Mesothelial cell of epicardium (in vitro differentiated cells): ENCODE measurements at places on chromosomes 1 and 21. TPM values are rescaled to one million over a fixed set of nuclear protein-coding genes. Genes with fewer than 3 reads are reported as not detected.

GRCh38 chr1:15426492-15427279, 11.6 kb upstream of the CTRC start:
- peaks cover 11% of the 10 kb centered on the region for H3K4me1 ChIP-seq
- no peak for DNase-seq
- no peaks in the 10 kb centered on the region for H3K27me3 ChIP-seq
- H3K36me3 ChIP-seq, result peaks cover 4% of the 10 kb centered on the region
- H3K4me3 ChIP-seq, result no peak overlapping the region
- no peak overlapping the region for H3K27ac ChIP-seq

DNA sequence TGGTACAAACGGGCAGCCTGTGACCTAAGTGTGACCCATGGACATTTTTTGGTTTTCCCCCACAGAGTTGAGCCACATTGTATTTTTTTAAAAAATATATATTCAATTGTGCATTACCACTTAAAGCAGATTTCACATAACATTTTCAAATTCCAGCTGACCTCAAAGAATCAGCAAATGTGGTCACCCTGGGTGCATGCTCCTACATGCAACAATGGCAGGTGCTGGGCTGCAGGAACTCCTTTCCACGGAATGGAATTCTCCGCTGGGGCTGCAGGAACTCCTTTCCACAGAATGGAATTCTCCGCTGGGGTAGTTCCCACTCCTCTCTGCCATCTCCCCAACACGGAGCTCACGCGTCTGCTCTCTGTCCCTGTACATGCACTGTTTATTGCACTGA, 68.7 kb downstream of the MAP10 start:
- DNase-seq, result peak; percentile 29
- no peak overlapping the region for H3K4me3 ChIP-seq
- H3K36me3 ChIP-seq, result no peaks in the 10 kb centered on the region

GRCh38 chr1:154327466-154328317, 2.4 kb downstream of the ATP8B2 start:
- peak overlapping the region; percentile 55 for H3K4me3 ChIP-seq
- peaks cover 28% of the 10 kb centered on the region for H3K4me1 ChIP-seq
- H3K27me3 ChIP-seq, result peaks cover 13% of the 10 kb centered on the region
- no peak overlapping the region for H3K27ac ChIP-seq
- DNase-seq, result no peak

GRCh38 chr1:27298632-27299384, 23.2 kb upstream of the TMEM222 start:
- H3K36me3 ChIP-seq, result peaks cover 6% of the 10 kb centered on the region
- peak overlapping the region; percentile 96 for H3K27ac ChIP-seq
- peak overlapping the region; percentile 7 for H3K4me3 ChIP-seq
- H3K27me3 ChIP-seq, result no peaks in the 10 kb centered on the region
- peaks cover 37% of the 10 kb centered on the region for H3K4me1 ChIP-seq

SPRR5 gene
- not detected in 3 replicates for total RNA-seq

- no peaks in the 10 kb centered on the region for H3K4me1 ChIP-seq
- H3K27me3 ChIP-seq, result no peaks in the 10 kb centered on the region
- H3K27ac ChIP-seq, result no peak overlapping the region
- DNase-seq, result no peak
- no peak overlapping the region for H3K4me3 ChIP-seq
These were observed 239.5 kb downstream of the HMCN1 start for GRCh38 chr1:185973645-185974044.

- H3K4me1 ChIP-seq, result peaks cover 40% of the 10 kb centered on the region
- H3K27me3 ChIP-seq, result no peaks in the 10 kb centered on the region
- no peak overlapping the region for H3K4me3 ChIP-seq
- H3K27ac ChIP-seq, result no peak overlapping the region
These were observed 26.1 kb downstream of the IRF2BP2 start for GRCh38 chr1:234583755-234584419.

DNA sequence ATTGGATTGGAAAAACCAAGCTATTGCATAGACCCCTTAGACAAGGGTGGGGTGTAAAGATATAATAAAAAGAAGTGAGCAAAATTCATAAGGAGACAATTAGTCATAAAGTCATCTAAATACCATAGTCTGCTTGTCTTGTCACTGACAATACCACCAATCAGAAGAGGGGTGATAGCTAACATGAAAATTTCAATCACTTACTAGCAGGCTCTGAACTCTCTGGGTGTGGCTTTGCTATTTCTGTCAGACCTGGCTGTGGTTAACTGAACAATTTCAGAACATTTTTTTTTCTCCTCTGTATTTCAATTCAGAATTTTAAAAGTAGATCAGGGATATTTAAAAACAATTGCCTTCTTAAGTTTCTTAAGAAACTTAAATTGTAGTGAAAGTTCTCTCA, 158.5 kb upstream of the PRMT6 start:
- no peak for DNase-seq
- H3K36me3 ChIP-seq, result no peaks in the 10 kb centered on the region
- H3K27ac ChIP-seq, result no peak overlapping the region
- H3K27me3 ChIP-seq, result peaks cover 4% of the 10 kb centered on the region
- no peaks in the 10 kb centered on the region for H3K4me1 ChIP-seq

GRCh38 chr21:17802572-17802971, 16.6 kb downstream of the C21orf91 start:
- peaks cover 24% of the 10 kb centered on the region for H3K36me3 ChIP-seq
- no peak overlapping the region for H3K4me3 ChIP-seq
- H3K27ac ChIP-seq, result no peak overlapping the region
- no peaks in the 10 kb centered on the region for H3K27me3 ChIP-seq
- peaks cover 10% of the 10 kb centered on the region for H3K4me1 ChIP-seq

GRCh38 chr1:58997637-58998036, 213.8 kb upstream of the JUN start:
- no peaks in the 10 kb centered on the region for H3K27me3 ChIP-seq
- H3K4me1 ChIP-seq, result peaks cover 7% of the 10 kb centered on the region
- peaks cover 5% of the 10 kb centered on the region for H3K36me3 ChIP-seq

- no peak overlapping the region for H3K27ac ChIP-seq
- H3K27me3 ChIP-seq, result no peaks in the 10 kb centered on the region
- no peak overlapping the region for H3K4me3 ChIP-seq
- no peak for DNase-seq
These were observed 53.5 kb downstream of the ST3GAL3 start for GRCh38 chr1:43760745-43761317.

LCE1A gene
- not detected in 3 replicates for total RNA-seq

GRCh38 chr1:186839041-186839400, 10.3 kb downstream of the PLA2G4A start:
- no peak overlapping the region for H3K4me3 ChIP-seq
- H3K27ac ChIP-seq, result peak overlapping the region; percentile 82
- no peak for DNase-seq
- H3K27me3 ChIP-seq, result no peaks in the 10 kb centered on the region

DNA sequence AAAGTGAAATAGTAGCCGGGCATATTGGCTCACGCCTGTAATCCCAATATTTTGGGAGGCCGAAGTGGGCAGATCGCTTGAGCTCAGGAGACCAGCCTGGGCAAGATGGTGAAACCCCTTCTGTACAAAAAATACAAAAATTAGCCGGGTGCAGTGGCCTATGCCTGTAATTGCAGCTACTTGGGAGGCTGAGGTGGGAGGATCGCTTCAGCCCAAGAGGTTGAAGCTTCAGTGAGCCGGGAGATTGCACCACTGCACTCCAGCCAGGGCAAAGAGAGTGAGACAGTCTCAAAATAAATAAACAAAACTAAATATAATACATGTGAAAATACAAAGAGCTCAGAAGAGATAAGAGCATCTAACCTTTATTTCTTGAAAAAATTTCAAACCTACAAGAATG, 2.3 kb upstream of the MSTO1 start:
- H3K27ac ChIP-seq, result no peak overlapping the region
- DNase-seq, result no peak
- no peaks in the 10 kb centered on the region for H3K27me3 ChIP-seq

RNU1-2 gene
- total RNA-seq, result 3,774 to 3,945 TPM (median 3,937 TPM) in 3 replicates

RGS1 gene
- total RNA-seq, result 0.38 to 0.40 TPM in 2 of 3 replicates, not detected in the other

PDC gene
- total RNA-seq, result not detected in 3 replicates

FCRL1 gene
- total RNA-seq, result not detected in 3 replicates

- no peak overlapping the region for H3K4me3 ChIP-seq
- H3K27me3 ChIP-seq, result peaks cover 25% of the 10 kb centered on the region
- peak; percentile 75 for DNase-seq
These were observed 72.2 kb upstream of the SELENON start for GRCh38 chr1:25727635-25728286.

DNA sequence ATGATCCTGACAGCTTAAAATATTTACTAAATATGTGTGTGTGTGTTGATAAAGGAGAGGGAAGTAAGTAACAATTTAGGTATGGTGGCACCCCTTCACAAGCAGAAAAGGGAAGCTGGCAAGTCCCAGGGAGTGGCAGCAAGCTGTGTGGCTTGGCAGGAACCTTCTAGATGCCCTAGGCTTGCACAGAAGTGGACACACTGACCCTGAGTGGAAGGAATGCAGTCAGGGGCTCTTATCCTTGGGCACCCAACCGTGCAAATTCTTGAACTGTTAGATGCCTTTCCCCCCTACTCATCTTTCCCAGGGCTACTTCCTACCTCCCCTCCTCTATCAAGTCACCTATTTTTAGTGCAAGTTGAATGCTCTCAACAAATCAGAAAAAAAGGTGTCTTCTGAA, 18.9 kb downstream of the ACP6 start:
- no peaks in the 10 kb centered on the region for H3K27me3 ChIP-seq
- no peaks in the 10 kb centered on the region for H3K4me1 ChIP-seq
- no peak overlapping the region for H3K4me3 ChIP-seq
- H3K27ac ChIP-seq, result no peak overlapping the region

LHX8 gene
- 0.20 to 0.36 TPM (median 0.20 TPM) in 3 replicates for total RNA-seq

ANKRD65 gene
- 10.9 to 12.3 TPM (median 11.3 TPM) in 3 replicates for total RNA-seq

- no peaks in the 10 kb centered on the region for H3K36me3 ChIP-seq
- no peaks in the 10 kb centered on the region for H3K27me3 ChIP-seq
- H3K4me3 ChIP-seq, result no peak overlapping the region
- DNase-seq, result no peak
These were observed 28.3 kb upstream of the RCSD1 start for GRCh38 chr1:167601442-167602383.

TFF1 gene
- total RNA-seq, result 0.53 TPM in 1 of 3 replicates, not detected in the others

- no peak overlapping the region for H3K27ac ChIP-seq
- no peaks in the 10 kb centered on the region for H3K4me1 ChIP-seq
- no peak for DNase-seq
- no peaks in the 10 kb centered on the region for H3K36me3 ChIP-seq
These were observed 2.9 kb downstream of the S100A12 start for GRCh38 chr1:153372571-153372970.

GRCh38 chr1:81366173-81366572, 434.6 kb upstream of the ADGRL2 start:
- no peaks in the 10 kb centered on the region for H3K27me3 ChIP-seq
- H3K4me3 ChIP-seq, result no peak overlapping the region
- no peak overlapping the region for H3K27ac ChIP-seq
- no peaks in the 10 kb centered on the region for H3K4me1 ChIP-seq

PALMD gene
- total RNA-seq, result 0.32 to 0.58 TPM (median 0.49 TPM) in 3 replicates

GRCh38 chr1:247465796-247466195, 7.9 kb upstream of the OR2B11 start:
- H3K27ac ChIP-seq, result no peak overlapping the region
- H3K27me3 ChIP-seq, result no peaks in the 10 kb centered on the region
- no peak overlapping the region for H3K4me3 ChIP-seq
- no peak for DNase-seq
- H3K4me1 ChIP-seq, result no peaks in the 10 kb centered on the region

DNA sequence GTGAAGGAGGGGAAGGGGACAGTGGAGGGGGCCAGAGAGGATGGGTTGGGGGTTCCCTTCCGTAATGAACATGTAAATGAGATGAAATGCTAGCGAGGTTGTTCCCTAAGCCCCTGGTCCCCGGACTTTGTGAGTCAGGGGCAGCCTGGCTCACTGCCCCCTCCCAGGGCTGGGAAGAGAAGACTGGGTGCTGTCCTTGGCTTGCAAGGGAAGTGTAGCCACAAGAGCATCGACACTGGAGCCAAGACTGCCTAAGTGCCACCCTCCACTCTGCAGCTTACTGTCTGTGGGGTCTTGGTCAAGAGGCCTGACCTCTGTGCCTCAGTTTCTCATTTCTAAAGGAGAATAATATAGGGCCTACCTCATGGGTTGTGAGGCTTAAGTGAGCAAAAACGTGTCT, 483 bp downstream of the PEAR1 start:
- no peak for DNase-seq
- H3K36me3 ChIP-seq, result no peaks in the 10 kb centered on the region
- H3K27me3 ChIP-seq, result peaks cover 36% of the 10 kb centered on the region
- peak overlapping the region; percentile 54 for H3K4me3 ChIP-seq

PKNOX1 gene
- 31.9 to 33.9 TPM (median 32.8 TPM) in 3 replicates for total RNA-seq

DNA sequence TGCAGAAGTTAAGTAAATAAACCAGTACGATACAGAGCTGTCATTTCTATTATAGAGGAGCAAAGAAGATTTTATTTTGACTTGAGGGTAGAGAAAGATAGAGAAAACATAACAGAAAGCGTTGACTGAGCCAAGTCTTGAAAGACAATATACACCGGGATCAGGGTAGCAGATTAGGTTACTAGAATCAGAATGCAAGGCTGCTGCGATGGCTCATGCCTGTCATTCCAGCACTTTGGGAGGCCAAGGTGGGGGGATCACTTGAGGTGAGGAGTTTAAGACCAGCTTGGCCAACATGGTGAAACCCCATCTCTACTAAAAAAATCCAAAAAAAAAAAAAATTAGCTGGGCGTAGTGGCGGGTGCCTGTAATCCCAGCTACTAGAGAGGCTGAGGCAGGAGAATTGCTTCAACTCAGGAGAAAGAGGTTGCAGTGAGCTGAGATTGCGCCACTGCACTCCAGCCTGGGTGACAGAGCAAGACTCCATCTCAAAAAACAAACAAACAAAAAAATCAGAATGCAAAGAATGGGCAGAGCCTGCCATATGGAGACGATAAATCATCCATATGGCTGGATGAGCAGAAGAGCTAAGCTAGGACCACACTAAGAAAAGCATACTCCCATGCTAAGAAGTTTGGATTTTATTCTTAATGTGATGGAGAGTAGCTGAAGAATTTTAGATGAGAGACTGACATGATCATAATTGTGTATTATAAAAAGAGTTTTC, 9.9 kb upstream of the ABCD3 start:
- no peaks in the 10 kb centered on the region for H3K27me3 ChIP-seq
- H3K27ac ChIP-seq, result no peak overlapping the region
- DNase-seq, result no peak
- H3K36me3 ChIP-seq, result no peaks in the 10 kb centered on the region
- no peaks in the 10 kb centered on the region for H3K4me1 ChIP-seq

DNA sequence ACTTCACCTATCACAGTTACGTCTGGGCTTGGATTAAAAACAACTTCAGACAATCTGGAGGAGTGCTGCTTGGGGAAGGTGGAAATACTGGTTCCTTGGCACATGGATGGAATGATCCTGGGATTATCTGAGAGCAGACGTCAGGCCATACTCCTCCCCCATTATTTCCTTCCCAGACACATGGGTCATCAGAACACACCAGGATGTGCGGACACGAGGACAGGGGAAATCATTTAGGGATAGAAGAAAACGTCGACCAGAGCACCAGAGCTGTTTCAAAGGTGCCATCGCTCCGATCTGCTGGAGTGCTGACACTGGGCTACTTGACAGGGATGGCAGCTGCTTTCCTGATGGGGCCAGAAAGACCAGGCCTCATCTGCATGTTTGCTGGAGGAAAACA, 31.8 kb upstream of the ANGPTL7 start:
- no peak overlapping the region for H3K27ac ChIP-seq
- DNase-seq, result no peak
- no peak overlapping the region for H3K4me3 ChIP-seq
- H3K27me3 ChIP-seq, result no peaks in the 10 kb centered on the region

DDI2 gene
- total RNA-seq, result 31.7 to 34.5 TPM (median 34.1 TPM) in 3 replicates
